ENCODE measurements at places on chromosomes 11 and 22.

GRCh38 chr22:38464992-38465672 lies 2.8 kb upstream of the KDELR3 start:
- no peak for DNase-seq

DNA sequence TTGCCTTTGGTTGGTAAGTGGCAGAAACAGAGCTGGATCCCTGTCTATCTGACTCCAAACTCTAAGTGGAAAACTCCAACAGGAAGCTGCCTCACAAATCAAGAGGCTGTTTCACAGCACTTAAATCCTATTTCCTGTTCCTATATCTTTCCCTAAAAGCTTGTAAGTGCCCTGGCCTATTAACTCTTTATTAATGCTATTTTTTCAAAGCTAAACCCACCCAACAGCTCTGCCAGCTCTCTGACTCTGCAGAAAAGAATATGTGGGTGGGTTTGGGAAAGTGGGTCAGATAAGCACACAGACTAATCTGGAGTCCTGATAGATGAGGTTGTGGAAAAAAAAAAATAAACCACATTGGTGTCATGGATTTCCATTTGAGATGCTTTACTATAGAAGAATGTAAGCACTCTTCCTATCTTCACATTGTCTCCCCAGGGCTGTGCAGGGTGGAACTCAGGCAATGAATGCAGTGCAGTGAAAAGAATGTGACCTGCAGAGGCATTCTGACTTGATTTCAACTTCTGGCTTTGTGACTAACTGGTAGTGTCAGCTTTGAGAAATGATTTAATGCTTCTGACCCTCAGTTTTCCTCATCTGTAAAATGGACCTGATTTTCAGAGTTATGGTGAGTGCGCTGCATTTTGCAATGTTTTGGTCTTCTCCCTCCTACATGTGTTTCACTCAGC lies 125.6 kb downstream of the AASDHPPT start:
- no peak for DNase-seq

DNA sequence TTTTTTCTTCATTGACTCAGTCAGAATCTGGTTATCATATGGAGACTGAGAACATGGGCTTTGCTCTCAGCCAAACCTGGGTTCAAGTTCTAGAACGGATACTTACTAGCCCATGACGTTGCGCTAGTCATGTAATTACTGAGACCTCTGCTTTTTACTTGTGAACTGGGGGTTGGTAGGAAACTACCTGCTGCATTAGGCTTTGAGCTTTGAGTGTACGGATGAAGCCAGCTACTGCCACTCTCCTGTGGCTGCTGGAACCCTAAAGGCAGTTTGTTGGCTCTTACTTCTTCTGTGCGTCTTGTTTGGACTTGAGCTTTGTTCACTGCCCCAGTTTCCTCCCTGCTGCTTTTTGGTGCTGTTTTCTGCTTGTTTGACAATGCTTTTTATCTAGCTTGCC lies 18.1 kb downstream of the PPP6R2 start:
- no peak for DNase-seq

GRCh38 chr22:42179616-42180015 lies 49.0 kb upstream of the CYP2D6 start:
- DNase-seq = no peak

GRCh38 chr11:56176318-56176717 lies at the start of gene OR5J2:
Gene OR5J2 (plus strand): TSS chr11:56176618. CDS start chr11:56176618, 0 bp downstream.
- DNase-seq = no peak

DNA sequence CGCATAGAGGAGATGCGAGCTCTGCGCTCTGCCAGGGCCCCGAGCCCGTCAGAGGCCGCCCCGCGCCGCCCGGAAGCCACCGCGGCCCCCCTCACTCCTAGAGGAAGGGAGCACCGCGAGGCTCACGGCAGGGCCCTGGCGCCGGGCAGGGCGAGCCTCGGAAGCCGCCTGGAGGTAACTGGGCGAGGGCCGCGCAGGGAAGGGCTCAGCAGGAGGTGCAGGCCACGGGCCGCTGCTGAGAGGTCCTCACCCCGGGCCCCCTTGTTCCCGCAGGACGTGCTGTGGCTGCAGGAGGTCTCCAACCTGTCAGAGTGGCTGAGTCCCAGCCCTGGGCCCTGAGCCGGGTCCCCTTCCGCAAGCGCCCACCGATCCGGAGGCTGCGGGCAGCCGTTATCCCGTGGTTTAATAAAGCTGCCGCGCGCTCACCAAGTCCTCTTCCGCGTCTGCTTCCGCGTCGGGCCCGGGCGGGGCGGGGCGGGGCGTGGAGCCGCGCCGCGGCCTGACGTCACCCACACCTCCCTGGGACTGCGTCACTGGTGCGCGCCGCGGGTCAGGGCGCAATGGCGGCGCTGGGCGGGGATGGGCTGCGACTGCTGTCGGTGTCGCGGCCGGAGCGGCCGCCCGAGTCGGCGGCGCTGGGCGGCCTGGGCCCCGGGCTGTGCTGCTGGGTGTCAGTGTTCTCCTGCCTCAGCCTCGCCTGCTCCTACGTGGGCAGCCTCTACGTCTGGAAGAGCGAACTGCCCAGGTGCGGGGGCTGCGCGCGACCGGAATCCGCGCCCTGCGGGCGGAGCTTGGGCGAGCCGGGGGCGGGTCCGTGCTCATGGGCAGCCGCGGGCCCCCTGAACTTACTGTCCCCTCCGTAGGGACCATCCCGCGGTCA lies at the start of gene RCE1:
Gene RCE1 (plus strand): TSS at position 546 of the 880 bp plus-strand sequence. CDS start 15 bp downstream, at position 561.
- peak; percentile 92 for DNase-seq

DNA sequence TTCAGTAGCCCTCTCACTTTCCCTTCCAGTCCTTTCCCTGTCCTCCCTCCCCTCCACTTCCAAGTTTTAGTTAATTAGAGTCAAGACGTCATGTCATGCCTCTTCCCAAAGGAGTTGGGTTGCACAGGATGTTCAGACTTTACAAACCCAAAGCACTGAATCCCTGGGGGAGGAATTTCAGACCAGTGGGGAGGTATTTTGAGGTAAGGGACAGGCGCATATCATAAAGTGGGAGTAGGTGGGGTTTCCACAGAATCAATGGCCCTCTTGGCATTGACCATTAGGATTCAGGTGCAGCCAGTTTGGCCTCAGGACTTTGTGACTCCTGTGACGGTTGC lies 733 bp upstream of the ACP2 start:
- DNase-seq = no peak

DNA sequence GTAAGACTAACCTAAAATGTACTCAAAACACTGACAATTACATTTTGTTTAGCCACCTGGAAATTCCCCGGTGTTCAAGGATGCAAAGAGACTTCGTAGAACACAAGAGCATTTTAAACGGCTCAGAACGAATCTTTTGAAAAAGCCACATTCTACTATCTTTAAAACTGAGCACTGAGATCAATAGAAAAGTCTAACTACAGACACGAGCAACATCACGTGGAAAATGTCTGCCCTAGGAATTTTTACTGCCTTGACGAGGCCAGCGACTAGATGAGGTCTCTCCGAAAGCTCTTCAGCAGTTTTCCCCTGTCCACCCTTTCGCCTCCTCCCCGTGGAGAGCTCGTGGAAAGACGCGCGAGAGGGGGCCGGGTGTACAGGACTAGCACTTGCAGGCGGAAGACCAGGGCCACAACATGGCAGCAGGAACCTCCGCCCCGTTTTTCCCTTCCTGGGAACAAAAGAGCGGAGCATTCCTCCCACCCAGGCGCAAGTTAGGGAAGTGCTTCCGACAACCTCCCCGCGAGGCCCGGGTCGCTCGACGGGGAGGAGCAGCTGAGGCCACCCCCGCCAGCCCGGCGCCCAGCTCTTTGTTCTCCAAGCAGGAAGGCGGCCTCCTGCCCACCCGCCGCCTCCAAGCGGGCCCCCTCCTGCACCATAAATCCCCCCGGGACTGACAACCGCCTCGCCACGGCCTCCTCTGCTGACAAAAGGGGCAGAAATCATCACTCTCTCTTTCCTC lies 1.1 kb downstream of the EIF4G2 start:
- no peak for DNase-seq

DNA sequence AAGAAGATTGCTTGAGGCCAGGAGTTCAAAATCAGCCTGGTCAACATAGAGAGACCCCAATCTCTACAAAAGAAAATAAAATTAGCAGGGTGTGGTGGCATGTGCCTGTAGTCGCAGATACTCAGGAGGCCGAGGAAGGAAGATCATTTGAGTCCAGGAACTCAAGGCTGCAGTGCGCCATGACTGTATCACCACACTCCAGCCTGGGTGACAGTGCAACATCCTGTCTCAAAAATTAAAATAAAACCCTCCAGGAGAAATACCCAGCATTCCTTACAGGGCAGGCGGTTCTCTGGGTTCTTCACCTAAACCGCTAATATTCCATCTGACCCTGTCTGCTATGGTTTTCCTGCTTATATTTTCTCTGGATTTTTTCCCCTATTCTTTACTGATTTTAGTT lies 13.5 kb downstream of the TCF20 start:
- DNase-seq = no peak

DNA sequence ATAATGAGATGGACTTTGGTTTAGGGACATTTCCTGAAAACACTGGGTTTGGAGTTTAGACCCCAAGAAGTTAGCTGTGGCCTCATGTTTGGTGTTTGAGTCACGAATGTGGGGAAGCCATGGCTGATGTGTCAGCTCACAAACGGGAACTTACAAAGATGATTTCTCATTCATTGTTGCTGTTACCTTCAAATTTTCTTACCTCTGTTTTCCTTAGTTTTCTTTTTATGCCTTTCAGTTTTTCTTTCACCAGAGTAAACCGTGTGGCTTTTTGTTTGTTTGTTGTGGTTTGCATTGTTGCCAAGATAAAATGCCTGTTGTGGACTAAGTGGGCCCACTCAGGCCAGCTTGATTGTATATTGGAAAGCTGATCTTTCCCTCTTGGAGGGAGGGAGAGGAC lies 89.1 kb downstream of the SWAP70 start:
- no peak for DNase-seq

DNA sequence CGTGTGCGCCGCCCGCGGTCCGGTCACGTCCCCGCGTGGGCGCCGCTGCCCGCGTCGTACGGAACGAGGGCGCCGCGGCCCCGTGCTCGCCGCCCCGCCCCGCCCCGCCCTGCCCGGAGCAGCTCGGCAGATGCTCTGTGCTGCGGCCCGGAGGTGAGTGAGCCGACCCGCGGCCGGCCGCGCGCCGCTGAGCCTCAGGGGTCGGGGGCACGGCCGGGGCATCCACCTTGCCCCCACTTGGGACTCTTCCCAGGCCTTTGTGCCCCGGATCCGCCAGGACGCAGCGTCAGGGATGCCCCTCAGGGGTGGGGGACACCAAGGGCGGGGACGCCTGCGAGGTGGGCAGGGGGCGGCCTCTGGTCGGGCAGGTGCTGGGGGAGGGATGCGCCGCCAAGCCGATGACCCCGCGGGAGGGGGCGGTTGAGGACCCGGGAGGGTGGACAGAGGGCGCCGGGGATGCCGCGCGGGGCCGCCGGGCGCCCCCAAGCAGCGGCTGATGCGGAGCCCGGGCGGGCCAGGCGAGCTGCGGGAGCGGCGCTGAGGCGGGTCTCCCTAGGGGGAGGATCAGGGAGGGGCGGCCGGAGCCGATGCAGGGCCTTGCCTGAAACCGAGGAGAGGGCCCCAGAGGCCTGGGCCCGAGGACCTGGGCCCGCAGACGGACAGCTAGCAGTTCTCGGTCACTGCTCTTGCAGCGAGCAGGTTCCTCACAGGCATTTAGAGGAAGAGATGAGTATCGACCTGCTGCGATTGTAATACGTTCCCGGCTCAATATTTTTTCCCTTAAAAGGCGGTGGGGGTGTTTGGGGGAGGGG lies at the start of gene GNAZ:
Gene GNAZ (plus strand): TSS at position 102 of the 812 bp plus-strand sequence. CDS start 25,177 bp downstream, outside the sequence.
- DNase-seq = no peak

Measured in GM18507 (cell line).